ENCODE measurements at places on chromosomes 6 and 20. TPM values are rescaled to one million over a fixed set of nuclear protein-coding genes. Genes with fewer than 3 reads are reported as not detected.

Gene IL17F
- 295 TPM for total RNA-seq

Gene IRAK1BP1
- 0.58 TPM for total RNA-seq

Gene TRAPPC3L
- not detected for total RNA-seq

Gene FAM135A
- 8.0 TPM for total RNA-seq

Gene NMBR
- total RNA-seq, result not detected

Gene POM121L2
- not detected for total RNA-seq
